Right lobe of liver (tissue), 6 donors: ENCODE measurements at places on chromosomes 6 and 20. TPM values are rescaled to one million over a fixed set of nuclear protein-coding genes. Genes with fewer than 3 reads are reported as not detected.

The APCDD1L gene
- total RNA-seq: not detected

- no peak for DNase-seq
These were observed 538 bp downstream of the FERMT1 start for GRCh38 chr20:6122111-6122872.

The C20orf141 gene
- total RNA-seq: not detected

The PXDC1 gene
- 50.5 TPM for total RNA-seq

The XKR7 gene
- total RNA-seq: not detected

DNA sequence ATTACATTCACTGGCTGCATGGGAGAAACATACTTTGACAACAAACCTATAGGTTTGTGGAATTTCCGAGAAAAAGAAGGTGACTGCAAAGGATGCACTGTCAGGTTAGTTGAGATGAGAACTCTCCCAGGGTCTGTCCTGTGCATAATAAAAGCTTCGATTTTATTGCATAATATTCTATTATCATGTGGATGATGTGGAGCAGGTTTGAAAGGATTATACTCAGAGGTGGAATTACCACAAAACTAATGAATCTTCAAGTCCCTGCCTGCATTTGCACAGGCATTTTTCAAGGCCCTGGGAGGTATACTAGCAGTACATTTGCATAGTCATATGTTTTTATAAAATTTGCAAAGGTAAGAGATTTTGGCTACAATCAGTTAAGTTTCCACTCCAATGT lies 249.8 kb downstream of the ARHGAP18 start:
- no peak for DNase-seq

- no peak for DNase-seq
These were observed 47.2 kb downstream of the NOL4L start for GRCh38 chr20:32537657-32538525.

GRCh38 chr6:137698636-137699030 lies 168.4 kb upstream of the TNFAIP3 start:
- no peak for DNase-seq

DNA sequence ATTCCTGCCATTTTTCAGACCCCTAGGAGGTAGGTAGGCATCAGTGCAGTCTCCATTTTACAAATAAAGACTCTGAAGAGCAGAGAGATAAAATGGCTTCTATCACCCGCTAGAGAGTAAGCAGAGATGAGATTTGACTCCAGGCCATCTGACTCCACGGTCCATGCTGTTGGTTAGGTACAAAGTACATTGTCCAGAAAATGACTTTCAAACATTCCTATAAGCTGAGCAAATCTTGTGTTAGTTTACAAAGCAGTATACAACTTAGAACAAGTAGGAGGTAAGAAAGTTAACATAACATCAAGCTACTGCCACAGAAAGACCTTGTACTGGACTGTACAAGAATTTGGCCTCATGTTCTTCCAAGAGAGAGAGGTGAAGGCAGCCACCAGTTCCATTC lies 14.9 kb downstream of the BTN1A1 start:
- no peak for DNase-seq

The CFAP61 gene
- total RNA-seq: not detected

The SLC13A3 gene
- total RNA-seq: 3.7 TPM

The BMP6 gene
- 2.7 TPM for total RNA-seq

DNA sequence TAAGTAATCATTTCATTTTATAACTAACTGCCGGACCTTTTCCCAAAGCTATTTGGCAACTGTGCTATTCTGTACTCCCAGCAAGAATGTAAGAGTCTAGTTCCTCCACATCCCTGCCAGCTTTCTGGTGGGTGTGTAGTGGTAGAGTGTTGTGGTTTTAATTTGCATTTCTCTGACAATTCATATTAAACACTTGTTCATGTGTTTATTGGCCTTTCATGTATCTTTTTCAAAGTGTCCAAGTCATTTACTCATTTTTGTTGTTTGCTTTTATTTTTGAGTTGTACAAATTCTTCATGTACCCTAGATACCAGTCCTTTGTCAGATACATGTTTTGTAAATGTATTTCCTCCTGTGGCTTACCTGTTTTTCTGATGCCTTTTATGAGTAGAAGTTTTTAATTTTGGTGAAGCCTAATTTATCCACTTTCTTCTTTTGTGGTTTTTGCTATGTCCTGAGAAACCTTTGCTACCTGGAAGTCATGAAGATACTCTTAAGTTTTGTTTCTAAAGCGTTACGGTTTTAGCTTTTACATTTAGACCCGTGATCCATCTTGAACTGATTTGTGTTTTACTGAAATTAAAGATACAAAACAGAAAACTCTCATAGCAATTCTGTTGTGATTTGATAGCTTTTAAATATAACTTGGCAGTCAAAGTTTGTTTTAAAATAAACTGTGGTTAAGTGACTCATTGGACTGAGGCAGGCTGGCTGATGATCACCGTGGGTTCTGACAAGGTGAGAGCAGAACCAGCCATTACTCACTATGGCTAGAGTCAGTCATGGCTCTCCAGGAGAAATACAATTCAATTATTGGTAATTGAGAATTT lies 8.0 kb downstream of the MYLIP start:
- no peak for DNase-seq

DNA sequence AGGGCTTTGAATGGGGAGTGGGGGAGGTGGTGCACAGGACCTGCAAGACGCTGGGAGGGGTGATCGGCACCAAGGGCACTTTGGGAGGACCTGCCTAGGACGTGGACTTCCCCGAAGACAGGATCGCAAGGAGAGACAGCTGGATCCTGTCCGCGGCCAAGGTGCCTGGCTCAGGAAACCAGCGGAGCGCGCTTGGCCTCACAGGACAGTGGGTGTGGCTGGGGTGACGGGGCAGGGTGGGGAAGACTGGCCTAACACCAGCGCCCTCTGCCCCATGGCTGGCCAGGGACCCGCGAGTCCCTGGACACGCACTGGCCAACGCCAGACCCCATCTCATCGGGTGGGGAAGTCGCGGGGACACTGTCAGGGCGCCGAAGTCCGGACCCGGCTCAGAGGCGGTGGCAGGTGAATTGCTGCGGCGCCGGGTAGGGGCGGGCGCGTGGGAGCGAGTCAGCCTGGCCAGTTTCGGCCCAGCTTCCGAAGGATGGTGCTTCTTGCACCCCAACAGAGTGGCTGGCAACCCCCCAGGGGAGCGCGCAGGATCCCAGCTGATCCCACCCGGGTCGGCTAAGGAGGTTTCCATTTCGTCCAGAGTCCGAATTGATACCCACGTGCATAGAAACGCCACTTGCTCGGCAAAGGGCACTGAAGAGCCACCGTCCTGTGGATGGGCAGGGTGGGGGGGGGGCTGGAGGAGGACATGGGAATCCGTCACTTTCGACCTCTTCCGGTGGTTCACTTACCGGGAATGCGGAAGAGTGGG lies 785 bp upstream of the THBD start:
- peak; percentile 59 for DNase-seq

The PNLDC1 gene
- not detected for total RNA-seq

The GJA1 gene
- 1.9 TPM for total RNA-seq

- DNase-seq: no peak
These were observed 54.3 kb upstream of the STX16 start for GRCh38 chr20:58596750-58597248.

The PRL gene
- not detected for total RNA-seq

DNA sequence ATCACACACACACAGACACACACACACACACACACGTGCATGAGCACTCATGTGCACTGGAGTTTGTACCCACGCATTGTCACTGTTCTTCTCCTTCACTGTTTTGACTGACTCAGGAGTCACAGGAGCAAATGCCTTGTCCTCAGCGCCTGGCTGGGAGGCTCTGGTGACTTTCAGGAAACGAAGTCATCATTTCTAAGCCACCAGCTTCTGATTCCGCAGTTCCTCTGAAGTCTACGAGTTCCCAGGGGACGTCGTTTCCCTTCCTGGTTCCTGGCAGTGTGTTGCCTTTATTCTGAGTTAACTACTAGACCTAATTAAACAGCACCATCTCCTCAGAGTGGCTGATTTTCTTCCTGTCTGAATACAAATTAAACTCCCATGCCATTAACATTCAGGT lies 82.2 kb upstream of the PMEPA1 start:
- no peak for DNase-seq

DNA sequence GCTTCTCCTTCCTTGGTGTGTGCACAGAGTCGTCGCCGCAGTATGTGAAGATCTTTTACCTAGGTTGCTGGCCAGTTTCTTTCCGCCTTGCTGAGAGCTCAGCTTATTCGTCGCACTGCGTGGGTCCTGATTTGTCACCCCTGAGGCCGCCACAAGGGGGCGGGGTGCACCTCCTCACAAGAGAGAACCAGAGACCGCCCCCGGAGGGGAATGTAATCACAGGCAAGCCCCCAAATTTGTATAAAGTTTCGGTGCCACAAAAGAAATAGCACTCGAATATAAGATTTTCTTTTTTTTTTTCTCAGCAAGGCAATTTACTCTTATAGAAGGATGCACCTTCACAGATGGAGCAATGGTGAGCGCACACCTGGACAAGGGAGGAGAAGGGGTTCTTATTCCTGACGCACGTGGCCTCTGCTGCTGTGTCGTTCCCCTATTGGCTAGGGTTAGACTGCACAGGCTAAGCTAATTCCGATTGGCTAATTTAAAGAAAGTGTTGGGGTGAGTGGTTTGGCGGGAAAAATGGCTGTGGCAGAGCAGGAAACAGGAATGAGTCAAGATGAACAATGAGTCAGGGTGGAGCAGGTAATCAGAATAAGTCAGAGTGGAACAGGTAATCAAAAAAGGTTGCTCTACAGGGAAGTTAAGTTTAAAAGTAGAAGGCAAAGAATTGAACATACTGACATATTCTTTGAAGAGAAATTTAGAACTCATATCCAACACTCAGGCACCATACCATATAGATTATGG lies 19.5 kb downstream of the NCOA3 start:
- no peak for DNase-seq

- DNase-seq: no peak
These were observed 274.6 kb downstream of the FOXC1 start for GRCh38 chr6:1884313-1884712.

- DNase-seq: peak; percentile 82
These were observed at the start of gene SLC35B2 for GRCh38 chr6:44257025-44257752. TSS of gene SLC35B2 (minus strand) at chr6:44257528. CDS start at chr6:44257410, 118 bp downstream.

- DNase-seq: peak; percentile 35
These were observed 66.1 kb upstream of the MLN start for GRCh38 chr6:33869826-33870423.

- DNase-seq: no peak
These were observed 45.3 kb downstream of the PRR18 start for GRCh38 chr6:166262743-166263515.

The MEP1A gene
- total RNA-seq: not detected

DNA sequence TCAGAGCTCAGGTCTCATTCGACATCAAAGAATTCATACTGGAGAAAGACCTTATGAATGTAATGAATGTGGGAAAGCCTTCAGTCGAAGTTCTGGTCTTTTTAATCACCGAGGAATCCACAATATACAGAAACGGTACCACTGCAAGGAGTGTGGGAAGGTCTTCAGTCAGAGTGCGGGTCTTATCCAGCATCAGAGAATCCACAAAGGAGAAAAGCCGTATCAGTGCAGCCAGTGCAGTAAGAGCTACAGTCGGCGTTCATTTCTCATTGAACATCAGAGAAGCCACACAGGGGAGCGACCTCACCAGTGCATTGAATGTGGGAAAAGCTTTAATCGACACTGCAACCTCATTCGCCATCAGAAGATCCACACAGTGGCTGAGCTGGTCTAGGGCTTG lies 7.7 kb downstream of the ZSCAN9 start:
- DNase-seq: no peak

The HAO1 gene
- total RNA-seq: 194 TPM

GRCh38 chr6:36743538-36744303 lies 46.1 kb downstream of the RAB44 start:
- DNase-seq: no peak

DNA sequence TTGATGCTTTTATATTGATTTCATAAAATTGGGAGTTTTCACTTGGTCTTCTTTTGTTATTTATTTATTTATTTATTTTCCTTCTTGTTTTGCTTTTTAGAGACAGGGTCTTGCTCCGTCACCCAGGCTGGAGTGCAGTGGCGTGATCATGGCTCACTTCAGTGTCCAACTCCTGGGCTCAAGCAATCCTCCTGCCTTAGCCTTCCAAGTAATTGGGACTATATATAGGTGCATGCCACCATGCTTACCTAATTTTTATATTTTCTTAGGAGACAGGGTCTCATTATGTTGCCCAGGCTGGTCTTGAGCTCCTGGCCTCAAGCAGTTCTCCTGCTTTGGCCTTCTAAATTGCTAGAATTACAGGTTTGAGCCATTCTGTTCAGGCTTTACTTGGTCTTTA lies 38.3 kb upstream of the MYLK2 start:
- DNase-seq: no peak

- no peak for DNase-seq
These were observed 7.1 kb upstream of the MYLK2 start for GRCh38 chr20:31811796-31812728.

DNA sequence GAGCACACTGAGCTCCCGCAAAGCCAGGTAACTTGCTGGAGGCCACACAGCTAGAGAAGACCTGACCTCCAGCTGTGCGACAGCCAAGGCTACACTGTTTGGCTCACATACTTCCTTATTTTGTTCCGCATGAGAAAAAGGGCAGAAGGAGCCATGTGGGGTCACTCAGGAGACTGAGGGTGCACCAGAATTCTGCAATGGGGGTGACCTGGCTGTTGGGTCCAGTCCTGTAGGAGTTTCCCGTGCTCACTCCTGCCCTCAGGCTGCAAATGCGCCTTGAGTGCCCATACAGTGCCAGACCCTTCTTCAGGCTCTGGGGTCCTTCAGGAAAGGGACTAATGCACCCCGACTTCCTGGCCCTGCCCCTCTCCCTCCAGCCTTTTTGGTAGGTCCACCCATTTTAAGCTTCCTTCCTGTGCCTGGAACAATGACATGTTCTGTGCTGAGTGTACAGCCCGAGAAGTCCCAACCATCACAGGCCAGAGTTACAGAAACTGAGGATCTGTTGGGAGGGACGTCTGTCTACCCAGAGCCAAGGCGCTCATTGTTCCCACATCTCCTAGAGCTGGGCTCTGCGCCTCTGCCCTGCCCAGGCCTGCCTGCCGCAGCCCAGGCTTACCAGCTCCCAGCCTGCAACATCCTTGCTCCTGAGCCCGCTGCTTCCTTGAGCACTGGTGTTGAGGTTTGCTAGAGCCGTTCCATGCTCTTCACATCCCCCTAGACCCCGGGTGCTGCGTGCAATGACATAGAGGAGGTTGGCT lies 33.5 kb upstream of the CD93 start:
- no peak for DNase-seq

DNA sequence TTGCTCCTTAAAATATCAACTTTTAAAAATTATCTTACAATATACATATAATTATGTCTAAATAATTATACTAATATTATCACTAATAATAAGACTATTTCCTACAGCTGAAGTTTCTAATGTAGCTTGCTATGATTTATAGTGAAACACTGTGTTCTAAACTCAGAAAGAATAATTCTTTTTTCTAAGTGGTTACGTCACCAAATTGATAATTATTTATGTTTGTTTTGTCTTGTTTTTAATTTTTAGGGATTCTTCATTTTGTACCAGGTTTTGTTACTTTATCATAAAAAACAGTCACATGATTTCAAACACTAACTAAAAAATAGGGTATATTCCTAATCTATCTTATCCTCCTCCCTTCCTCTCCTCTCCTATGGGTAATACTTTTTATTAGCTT lies 662.1 kb downstream of the FRK start:
- no peak for DNase-seq

The SLA2 gene
- total RNA-seq: 0.50 TPM
